ENCODE measurements at places on chromosomes 7 and 10.

DNA sequence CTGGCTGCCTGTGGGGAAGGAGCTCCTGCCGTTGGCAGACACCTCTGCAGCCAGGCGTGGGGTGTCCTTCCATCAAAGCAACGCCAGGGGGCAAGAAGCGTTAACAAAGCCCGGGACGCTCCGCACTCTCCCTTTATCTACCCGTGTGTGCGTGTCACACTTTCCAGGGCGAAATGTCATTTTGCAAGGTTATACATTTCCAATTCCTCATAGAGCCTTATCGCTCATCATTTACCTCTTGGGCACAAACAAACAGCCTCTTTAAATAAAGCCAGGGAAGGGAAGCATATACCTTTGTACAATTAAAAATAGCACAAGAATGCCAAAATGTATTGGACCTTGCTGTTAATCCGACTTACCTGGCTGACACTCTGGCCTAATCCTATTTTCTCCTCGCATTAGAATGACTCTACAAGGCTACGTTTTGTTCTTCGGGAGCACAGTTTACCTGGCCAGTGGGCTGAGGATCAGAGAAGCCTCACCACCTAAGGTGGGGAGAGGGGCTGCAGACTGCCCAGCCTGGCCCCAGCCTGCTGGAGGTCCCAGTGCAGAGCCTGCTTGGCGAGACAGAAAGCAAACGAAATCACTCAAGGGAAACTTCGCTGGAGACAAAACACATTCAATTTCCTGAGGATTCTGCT is 77.6 kb upstream of the EN2 start:
- peak; percentile 63 for DNase-seq

- no peak for DNase-seq
Observed at GRCh38 chr10:6133331-6134098, 44.7 kb downstream of the RBM17 start.

DNA sequence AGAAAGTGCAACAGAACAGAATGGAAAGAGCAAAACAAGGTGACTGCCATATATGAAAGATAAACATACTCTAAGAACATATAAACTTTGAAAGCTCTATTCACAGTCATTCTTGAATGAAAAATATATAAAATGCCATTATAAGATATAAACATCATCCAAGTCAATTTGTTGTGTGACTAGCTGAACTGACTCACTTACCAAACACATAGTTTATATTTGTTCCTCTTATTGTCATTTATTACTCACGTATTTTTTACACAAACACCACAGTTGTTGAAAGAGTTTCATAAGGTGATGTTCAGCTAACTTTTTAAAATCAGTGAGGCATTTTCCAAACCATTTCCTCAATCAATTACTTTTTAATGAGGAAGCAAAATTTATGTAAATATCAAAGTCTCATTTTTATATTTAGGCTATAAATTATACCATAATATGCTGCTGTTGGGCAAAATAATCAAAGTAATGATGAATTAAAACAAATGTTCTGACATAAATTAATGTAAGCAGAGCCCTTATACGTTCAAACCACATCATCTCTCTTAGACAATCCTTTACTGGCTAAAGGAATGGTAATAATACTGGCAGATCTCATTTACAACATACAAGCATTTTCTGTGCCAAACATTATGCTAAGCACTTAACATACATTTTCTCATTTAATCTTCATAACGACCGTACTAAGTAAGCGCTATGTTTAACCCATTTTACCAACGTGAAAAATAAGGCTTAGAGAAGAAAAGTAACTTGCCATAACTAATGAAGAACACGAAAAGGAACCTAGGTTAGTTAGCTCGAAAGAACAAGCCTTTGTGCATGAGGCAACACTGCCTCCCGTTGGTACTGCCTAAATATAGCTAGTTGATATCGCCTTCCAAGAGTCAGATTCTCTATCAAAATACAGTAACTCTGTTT is 7.3 kb downstream of the LRRN3 start:
- DNase-seq = peak; percentile 61

GRCh38 chr10:62912086-62912485 is 95.9 kb upstream of the EGR2 start:
- DNase-seq = no peak

- DNase-seq = no peak
Observed at GRCh38 chr10:30349967-30350735, 1.1 kb upstream of the MTPAP start.

GRCh38 chr7:78720066-78720465 is 733.4 kb downstream of the MAGI2 start:
- DNase-seq = no peak

GRCh38 chr7:133601617-133602016 is 348.7 kb downstream of the EXOC4 start:
- DNase-seq = no peak

DNA sequence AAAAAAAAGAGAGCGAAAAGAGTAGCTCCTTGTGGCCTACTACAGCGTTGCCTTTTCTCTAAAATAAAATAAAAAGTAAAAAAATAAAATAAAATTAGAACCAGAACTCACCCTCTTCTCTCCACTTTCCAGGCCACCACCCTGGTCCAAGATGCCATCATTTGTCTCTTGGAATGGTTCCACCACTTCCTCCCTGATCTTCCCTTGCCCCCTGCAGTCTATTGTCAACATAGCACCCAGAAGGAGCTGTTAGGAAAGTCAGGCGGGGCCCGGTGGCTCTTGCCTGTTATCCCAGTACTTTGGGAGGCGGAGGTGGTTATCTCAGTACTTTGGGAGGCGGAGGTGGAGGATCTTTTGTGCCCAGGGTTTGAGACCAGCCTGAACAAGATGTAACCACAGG is 7.6 kb upstream of the GRID2IP start:
- DNase-seq = peak; percentile 66

DNA sequence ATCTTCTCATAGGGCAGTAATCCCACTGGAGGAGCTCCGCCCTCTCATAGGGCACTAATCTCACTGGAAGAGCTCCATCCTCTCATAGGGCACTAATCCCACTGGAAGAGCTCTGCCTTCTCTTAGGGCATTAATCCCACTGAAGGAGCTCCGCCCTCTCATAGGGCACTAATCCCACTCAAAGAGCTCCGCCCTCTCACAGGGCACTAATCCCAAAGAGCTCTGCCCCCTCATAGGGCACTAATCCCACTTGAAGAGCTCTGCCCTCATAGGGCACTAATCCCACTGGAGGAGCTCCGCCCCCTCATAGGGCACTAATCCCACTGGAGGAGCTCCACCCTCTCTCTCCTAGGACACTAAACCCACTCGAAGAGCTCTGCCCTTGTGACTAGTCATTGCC is 3.4 kb upstream of the FUOM start:
- no peak for DNase-seq

All from EH (cell line).